Putamen (tissue), 1 donor: ENCODE measurements at places on chromosomes 1 and 21.
A peak's percentile ranks its signal among the peaks of the same experiment; 100 is the strongest.

- no peak for DNase-seq
These were observed 29.9 kb upstream of the DISP1 start for GRCh38 chr1:222784916-222785315.

DNA sequence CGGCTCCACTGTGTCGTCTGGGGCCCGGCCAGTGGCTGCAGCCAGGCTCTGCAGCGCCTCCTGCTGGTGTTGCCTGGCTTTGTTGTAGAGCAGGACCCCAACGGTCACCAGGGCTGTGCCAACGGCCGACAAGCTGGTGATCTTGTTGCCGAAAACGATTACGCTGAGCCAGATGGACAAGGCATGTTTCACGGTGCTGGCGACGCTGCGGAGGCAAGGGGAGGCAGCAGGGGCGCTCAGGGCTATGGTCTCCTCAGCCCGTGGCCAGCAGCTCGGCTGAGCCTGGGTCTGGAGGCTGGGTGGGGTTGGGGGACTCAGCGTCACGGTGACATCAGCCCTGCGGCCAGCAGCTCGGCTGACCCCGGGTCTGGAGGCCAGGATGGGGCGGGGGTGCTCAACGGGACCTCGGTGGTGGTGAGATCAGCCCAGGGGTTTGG, 7.0 kb upstream of the CDK11B start:
- no peak for DNase-seq

DNA sequence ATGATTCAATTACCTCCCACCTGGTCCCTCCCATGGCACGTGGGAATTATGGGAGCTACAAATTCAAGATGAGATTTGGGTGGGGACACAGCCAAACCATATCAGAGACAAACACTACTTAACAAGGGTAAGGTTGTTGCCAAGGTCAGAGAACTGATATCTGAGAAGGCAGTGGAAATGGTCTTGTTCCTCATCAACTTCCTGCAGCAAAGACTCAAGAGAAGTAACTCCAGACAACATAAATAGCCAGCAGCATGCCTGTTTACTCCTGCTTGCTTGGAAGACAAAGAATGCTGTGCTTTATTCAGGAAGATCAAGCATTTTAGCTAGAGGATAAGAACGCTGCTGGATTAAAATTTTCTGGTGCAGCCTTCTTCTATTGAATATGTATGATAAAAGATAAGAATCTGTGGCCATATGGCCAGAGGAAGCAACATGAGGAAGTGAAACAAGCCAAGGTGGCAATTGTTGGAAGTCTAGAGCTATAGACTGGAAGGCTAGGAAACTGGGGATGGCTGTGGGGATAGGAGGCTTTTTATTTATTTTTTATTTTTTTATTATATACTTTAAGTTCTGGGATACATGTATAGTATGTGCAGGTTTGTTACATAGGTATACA, 36.4 kb downstream of the DDAH1 start:
- DNase-seq: no peak

DNA sequence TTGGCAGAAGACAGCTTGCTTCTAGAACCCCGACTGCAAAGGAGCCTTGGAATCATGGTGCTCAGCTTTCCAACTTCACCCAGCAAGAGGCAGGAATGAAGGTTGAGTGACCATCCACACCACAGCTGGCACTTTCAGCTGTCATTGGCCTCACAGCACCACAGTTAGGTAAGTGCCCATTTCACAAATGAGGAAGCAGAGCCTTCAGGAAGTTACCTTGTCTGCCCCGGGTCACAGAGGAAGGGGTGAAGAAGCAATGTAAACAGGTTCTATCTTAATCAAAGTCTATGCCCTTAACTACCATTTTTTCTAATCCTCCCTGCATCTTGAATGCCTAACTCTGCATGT, 156.0 kb downstream of the GLUL start:
- no peak for DNase-seq

GRCh38 chr1:163632269-163632668, 310.5 kb downstream of the NUF2 start:
- DNase-seq: no peak

GRCh38 chr1:152515434-152515783, 1.1 kb downstream of the CRCT1 start:
- no peak for DNase-seq

- DNase-seq: no peak
These were observed 765 bp downstream of the VAMP3 start for GRCh38 chr1:7771823-7772299.

- no peak for DNase-seq
These were observed 7.2 kb downstream of the IFT25 start for GRCh38 chr1:53938136-53938830.

DNA sequence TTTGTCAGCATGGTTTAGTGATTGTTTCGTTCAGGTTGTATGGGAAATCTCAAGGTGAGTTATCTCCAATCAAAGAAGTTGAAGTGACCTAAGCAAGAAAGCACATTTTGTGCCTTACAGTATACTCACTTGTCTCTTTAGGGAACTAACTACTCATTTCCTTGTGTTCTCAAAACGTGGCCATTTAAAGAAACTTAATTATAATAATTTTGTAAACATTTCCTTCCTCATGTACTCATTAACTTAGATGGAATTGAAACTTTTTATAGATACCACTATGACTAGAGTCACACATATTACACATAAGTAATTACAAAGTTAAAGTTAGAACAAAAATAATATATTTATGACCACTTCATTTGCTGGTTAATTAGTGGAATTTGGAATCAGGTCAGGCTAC, 552.6 kb downstream of the MRPL39 start:
- DNase-seq: no peak

GRCh38 chr1:36814083-36814482, 220.2 kb downstream of the GRIK3 start:
- DNase-seq: no peak

GRCh38 chr1:40096977-40097782, at the start of gene PPT1:
Gene PPT1 (minus strand): TSS chr1:40097252. CDS start chr1:40097238, 14 bp downstream.
- DNase-seq: peak; percentile 85

GRCh38 chr1:76998582-76999223, 131.4 kb downstream of the ST6GALNAC5 start:
- DNase-seq: no peak

- no peak for DNase-seq
These were observed 322.5 kb downstream of the SIPA1L2 start for GRCh38 chr1:232307296-232308017.

DNA sequence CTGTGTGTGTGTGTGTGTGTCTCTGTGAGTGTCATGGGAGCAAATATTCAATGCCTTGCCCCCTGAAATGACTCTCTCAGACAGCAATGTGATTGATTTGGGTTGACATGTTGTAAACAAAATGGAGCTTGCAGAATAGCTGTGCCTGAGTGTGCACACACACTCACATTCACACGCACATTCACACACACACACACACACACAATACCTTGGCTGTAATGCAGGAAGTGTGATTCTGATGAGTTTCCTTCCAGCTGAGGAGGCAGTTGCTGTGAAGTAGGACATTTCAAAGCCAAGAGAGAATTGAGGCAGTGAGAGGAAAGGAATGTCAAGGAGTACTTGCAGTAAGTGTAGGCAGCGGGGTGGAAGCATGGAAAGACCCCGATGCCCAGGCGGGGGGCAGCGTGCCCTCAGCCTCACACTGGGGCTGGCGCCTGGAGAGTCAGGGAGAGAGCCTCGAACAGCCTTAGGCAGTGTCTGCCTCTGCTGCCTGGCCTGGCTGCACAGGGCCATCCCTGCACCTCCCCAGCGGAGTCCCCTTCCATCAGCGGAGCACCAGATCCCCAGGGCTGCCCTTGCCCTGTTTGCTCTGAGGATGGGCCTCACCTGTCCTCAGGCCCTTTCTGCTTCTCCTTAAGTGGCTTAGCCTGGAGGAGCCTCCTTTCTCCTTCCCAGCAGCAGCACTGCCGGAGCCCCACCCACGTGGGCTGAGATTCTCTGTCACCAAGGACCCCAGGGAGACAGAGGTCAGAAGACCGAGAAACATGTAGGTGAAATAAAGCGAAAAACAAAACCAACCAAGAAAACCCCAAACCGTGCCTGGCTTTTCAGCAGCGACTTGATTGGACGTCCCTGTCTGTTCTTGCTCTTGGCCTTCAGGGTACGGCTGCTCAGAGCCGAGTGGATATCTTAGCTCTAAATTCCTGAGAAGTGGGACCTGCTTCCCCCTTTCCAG, 9.2 kb downstream of the VASH2 start:
- DNase-seq: no peak

- no peak for DNase-seq
These were observed 65.7 kb upstream of the MORC3 start for GRCh38 chr21:36254106-36254941.

DNA sequence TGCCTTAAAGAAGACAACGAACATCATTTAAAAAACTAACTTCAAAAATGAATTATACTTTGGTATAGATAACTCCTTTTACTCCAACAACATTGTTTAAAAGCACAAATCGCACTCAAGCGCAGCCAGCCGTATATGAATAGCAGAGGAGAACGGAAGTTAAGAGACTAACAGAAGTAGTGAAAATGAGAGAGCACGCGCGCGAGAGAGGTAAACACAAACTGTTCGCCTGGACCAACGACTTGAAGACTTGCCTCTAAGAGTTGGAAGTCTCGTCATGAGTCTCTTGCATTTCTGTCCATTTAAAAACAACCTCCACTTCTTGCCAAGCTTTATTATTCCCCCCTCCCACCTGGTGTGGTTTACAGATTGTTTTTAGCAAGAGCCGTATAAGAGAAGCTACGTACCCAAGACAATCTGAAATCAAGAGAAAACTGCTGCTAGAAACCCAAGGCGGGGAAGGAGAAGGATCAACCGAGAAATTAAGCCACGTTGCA, 479 bp downstream of the SELENOF start:
- no peak for DNase-seq

- no peak for DNase-seq
These were observed 128.5 kb downstream of the DNM3 start for GRCh38 chr1:171969813-171970212.

DNA sequence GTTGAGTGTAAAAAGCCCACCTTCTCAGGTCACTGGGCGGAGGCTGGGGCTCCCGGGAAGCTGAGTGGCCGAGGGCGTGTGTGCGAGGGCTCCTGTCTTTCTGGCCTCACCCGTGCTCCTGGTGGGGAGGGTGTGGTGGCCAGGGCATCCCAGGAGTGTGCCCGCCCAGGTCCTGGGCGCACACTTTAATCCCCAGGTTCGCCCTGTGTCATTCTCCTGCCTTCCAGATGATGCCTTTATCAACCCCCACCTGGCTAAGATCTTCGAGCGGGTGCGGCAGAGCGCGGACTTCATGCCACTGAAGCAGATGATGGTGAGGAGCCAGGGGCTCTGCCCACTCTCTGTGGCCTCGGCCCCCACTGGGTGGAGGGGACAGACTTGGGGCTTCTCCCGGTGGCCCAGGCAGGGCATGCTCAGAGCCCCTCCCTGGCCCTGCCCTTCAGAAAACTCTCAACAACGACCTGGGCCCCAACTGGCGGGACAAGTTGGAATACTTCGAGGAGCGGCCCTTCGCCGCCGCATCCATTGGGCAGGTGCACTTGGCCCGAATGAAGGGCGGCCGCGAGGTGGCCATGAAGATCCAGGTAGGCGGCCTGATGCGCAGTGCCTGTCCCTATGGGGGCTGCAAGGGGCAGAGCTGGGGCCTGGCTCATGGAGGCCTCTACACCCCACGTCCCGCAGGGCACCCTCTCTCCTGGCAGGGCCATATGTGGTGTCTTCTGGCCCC, 42.5 kb downstream of the COQ8A start:
- DNase-seq: no peak

- DNase-seq: no peak
These were observed 3.2 kb downstream of the INKA2 start for GRCh38 chr1:111735858-111736544.

DNA sequence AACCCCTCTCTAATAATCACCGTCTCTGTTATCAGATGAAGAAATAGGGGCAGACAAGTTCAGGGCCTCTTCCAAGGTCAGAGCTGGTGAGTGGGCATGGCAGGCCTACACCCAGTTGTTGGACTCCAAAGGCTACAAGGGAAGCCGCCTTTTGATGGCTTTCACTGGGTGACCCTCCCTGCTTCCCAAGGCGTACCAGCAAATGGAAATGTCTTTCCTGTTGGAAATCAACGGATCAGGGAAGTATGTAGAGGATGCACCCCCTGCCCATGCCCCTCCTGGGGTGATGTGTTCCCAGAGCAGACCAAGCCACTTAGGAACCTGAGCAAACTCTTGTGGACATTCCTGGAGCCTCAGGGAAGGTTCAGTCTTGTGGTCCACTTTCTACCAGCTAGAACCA, 47.4 kb downstream of the LGR6 start:
- no peak for DNase-seq

DNA sequence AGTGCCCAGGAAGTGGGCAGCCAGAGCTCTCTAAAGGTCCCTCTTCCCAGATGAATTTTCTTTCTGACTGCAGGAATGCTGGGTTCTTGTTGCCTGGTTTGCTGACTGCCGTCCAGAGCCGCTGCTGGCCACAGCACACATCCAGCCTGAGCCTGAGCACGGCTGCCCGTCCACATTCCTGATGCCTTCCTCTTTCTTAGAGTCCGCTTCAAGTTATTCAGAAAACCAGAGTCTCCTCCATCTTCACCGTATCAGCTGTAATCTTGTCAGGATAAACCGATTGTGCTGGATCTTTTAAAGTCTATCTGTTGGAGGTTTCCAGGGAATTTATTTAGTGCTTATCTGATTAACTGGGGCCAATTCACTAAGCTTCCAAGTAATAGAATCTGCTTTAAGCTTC, 84.8 kb upstream of the BCAR3 start:
- DNase-seq: no peak

DNA sequence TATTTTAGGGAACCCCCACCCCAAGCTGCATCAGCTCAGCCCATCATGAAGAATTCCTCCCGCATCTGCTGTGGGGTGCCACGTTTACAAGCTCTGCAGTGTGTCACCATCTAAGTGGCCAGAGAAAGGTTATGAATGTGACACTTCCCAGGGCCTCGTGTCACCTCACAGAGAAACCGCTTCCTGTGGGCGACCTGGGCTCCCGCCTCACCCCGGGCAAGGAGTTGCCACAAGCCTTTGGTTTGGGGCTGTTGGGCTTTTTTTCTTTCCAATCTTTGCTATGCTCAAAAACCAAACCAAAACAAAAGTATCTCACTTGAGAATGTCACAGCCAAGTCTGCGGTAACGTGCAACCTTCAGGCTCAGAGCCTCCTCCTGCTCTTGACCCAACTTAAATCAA, 82.1 kb upstream of the ARHGEF16 start:
- DNase-seq: no peak

DNA sequence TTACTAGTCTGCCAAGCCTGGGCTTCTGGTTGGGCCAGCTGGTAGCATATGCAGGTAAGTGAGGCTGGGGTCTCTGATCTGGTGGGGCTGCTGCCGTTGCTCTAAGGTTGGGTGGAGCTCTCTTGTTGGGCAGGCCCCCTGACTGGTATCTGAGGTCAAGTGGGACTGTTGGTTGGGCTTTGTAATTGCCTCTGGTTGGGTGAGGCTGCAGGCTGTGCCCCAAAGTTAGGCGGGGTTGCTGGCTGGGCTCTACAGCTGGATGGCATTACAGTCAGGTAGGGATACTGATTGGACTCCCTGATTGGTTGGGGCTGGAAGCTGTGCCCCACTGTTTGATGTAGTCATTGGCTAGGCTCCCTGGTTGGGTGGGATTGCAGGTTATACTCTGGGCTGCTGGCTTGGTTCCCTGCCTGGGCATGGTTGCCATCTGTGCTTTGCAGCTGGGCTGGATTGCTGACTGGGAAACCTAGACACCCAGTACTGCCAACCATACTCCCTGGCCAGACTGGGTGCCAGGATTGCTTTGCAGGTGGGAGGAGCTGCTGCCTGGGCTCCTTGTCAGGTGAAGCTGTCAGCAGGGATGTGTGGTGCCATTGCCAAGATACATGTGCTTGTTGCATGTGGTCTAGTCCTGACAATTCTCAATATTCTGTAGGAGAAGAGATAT, 130.5 kb downstream of the RABGAP1L start:
- no peak for DNase-seq
